ENCODE measurements at places on chromosomes 6 and 20.

DNA sequence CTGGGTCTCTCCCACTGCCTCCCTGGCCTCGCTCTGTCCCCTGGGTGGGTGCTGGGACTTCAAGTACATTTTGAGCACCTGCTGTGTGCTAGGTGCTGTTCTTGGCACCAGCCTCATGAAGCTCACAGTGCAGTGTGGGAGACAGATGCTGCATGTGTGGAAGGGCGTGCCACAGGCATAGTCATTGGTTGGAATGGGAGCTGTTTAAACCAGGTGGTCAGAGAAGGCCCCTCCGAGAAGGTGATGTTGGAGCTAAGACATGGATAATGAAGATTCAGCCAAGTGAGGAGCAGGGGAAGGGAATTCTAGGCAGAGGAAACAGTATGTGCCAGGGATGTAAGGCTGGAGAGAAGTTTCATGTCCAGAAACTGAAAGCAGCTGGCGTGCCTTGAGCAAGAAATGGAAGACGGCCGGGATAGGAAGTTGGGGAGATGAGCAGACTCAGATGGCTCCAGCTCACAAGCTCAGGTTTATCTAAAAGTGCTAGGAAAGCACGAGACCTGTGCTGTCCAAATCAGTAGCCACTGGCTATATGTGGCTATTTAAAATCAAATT is 9.9 kb downstream of the LPIN3 start:
- DNase-seq: no peak

- no peak for DNase-seq
These were observed 46.4 kb downstream of the LRFN2 start for GRCh38 chr6:40540790-40541189.

- DNase-seq: no peak
These were observed 199.0 kb downstream of the SAMD5 start for GRCh38 chr6:147707524-147707923.

DNA sequence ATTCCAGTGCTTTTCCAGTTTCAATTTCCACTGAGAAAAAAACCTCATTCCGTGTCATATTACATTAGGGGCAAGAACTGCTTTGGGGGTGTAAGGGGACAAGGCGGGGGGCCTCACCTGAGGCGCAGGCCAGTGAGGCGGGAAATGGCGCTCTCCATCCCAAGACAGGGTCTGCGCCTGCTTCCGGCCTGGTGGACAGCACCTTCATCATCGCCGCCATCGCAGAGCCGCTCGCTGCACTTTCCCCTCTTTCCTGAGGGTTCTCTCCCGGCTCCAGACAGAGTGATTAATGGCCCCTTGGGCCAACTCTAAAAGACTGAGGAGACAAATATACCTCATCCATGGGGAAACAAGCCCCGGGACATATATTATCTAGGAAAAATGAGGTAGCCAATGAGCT is 270.0 kb upstream of the SOX4 start:
- no peak for DNase-seq

DNA sequence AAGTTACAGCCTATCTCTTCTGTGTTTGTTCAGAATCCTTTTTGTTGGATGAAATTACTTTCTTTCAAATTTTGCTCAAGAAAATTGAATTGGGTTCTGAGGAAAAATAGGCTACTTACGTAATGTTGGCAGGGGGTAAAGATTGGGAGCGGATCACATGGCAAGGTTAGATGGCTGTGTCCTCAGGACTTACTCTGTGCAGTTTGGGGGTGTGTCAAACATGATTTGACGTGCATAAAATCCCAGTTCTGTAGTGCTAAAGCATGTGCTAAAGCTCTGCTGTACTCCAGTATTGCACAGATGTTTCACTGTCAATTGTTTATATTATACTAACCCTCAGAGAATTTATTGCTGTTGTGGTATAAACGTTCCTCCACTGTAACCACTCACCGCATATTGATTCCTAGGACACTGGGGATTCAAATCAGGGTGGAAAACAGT is 2.6 kb downstream of the NT5E start:
- DNase-seq: peak; percentile 93

- peak; percentile 85 for DNase-seq
These were observed 203.7 kb downstream of the NFATC2 start for GRCh38 chr20:51338692-51339440.

GRCh38 chr6:22906091-22906549 is 336.8 kb downstream of the HDGFL1 start:
- DNase-seq: peak; percentile 45

DNA sequence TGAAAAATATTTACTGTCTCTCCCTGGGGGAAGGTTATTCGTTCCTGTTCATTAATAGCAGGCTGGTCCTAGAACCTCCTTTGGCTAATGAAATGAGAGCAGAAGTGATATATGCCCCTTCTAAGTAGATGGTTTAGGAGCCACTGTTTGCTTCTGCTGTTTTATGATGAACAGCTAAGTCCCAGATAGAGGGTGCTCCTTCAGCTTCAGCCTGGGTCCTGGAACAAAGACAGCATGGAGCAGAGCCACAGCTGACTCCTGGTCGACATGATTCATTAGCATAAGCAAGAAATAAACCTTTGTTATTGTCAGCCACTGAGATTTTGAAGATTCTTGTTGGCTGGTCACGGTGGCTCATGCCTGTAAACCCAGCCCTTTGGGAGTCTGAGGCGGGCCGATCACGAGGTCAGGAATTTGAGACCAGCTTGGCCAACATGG is 47.8 kb upstream of the ARMC2 start:
- DNase-seq: peak; percentile 45

DNA sequence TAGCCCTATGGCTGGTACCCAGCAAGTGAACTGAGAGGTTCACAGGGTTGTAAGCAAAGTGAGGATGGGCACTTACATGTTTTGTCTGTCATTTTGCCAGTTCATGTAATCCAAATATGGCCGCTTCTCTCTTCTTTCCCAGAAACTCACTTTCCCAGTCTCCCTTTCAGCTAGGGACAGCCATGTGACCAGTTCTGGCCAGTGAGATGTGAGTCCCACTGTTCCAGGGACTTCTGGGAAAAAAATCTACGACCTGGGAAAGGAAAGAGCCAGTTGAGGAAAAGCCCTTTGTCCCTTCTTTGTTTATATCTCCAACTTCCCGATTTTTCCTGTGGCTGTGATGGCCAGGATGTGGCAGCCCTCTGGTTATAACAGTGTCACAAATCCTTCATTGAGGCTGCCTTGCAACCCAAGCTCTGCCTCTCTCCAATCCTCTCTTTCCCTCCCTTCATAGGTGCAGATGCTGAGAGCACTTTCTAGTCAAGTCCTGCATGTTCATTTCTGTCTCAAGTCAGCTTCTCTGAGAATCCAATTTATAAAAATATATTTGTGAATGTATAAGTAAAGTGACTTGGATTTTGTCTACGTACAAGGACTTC is 148.6 kb upstream of the ZFP64 start:
- DNase-seq: peak; percentile 1

- no peak for DNase-seq
These were observed 411.5 kb downstream of the PKHD1 start for GRCh38 chr6:51675922-51676275.

GRCh38 chr20:10853176-10853575 is 179.4 kb upstream of the JAG1 start:
- DNase-seq: peak; percentile 27

DNA sequence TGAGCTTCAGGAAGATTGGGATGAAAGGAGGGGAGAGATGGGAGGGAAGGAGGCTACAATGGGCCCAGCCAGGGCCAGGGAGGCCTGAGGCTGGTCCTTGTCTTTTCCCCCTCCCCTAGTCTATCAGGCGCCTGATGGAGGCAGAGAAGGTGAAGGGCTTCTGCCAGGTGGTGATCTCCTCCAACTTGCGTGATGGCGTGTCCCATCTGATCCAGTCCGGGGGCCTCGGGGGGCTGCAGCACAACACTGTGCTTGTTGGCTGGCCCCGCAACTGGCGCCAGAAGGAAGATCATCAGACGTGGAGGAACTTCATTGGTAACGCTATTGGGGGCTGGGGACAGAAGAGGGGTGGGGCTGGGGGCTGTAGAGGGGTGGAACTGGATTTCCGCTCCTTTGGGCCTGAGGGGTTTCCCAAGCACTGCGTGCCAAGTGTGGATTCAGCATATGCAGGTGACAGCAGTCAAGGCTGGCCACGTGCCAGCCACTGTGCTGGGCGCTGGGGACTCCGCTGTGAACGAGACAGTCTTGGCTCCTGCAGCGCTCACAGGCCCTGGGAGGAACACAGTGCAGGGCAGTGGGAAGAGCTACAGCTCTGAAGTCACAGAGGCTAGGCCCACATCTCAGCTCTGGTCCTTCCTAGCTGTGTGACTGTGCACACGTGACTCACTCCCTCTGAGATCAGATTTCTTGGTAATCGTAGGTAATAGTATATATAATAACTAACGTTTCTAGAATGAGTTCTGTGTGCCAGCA is 22.7 kb downstream of the SLC12A5 start:
- DNase-seq: no peak

- DNase-seq: no peak
These were observed 26.8 kb upstream of the BCAS1 start for GRCh38 chr20:54097236-54097529.

DNA sequence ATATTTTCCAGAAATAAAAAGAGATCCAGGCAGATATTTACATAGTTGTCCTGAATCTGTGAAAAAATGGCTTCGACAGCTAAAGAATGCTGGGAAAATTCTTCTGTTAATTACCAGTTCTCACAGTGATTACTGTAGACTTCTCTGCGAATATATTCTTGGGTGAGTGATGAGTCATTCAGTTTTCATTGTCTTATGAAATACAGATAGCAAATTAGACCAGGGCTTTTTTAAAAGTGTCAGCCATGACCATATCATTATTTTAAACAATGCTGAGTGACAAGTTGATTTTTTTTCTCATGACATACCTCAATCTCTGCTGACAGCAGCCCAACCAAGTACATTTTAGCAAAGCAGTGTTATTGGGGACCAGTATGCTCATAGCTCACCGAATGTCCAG is 32.8 kb downstream of the TSPYL4 start:
- DNase-seq: peak; percentile 30

DNA sequence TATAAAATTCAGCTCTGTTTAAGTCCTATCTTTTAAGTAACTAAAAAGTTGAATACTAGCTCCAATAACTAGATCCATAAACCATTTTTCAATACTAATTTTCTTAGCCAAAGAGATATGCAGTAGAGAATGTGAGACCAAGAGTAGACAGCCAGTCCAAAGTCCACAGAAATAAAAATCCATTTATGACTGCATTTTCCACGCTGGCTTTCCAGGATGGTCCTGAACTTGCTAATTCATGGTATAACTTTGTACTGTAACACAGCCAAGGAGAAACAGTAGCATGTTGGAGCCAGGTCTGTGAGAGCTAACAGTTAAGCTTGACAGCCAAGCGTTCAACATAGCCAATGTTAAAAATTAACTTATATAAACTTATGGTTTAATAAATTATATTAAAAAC is 156.2 kb downstream of the GMPR start:
- no peak for DNase-seq

DNA sequence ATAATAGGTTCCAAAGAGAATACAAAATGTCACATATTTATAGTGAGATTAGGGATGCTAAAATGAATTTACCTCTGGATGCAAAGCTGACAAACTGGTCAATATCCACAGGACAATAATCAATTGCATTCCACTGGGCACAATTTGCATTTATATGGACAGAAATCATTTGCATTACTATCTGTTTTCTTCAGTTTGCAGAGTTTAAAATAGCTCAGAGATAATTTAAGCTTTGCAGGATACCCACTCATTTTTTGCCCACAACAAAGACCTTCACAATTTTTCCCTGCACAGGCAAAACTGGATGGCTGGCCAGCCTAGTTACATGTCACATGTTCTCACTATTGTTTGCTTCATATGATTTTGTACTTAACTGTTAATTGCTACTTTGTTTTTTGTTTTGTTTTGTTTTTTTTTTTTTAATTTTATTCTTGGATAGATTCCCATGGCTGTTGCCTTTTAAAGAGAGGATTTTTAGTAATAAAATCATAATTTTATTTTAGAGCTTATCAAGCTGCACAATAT is 483.5 kb downstream of the UTRN start:
- DNase-seq: no peak

- DNase-seq: no peak
These were observed 7.6 kb upstream of the TREML2 start for GRCh38 chr6:41208439-41209106.

DNA sequence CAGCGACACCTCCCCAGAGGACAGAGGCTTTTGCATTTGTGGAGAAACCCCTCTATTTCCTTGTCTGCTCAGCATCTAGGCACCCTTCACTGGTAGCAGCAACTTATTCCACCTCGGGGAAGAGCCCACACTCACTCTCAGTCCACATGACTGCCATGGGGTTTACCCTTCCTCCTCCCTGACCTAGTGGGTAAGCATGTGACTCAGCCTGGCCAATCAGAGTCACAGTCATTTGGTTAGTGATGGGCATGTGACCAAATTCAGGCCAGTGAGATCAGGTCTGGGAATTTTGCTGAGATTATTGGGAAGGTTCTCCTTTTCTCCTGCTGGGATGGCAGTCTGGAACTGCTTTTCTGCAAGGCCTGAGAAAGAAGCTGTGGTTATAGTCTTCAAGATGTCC is 145.7 kb upstream of the PHACTR3 start:
- no peak for DNase-seq

- no peak for DNase-seq
These were observed 127.3 kb downstream of the ATXN1 start for GRCh38 chr6:16633961-16634360.

DNA sequence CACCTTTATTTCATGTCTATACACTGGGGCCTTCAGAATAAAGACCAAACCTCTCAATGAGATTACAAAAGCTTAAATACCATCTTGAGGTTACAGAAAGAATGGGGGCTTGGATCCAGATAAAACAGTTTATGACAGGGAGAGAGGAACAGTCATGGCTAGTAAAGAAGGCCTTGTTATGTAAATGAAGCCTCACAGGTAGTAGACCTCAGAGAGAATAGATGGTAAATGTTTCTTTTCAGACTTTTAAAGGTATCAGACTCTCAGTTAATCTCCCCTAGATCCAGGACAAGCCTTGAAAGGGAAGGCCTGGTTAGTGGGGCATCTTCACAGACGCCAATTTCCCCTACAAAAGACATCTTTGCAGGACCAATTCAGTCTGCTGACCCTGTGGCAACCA is 1325.6 kb downstream of the HACE1 start:
- no peak for DNase-seq

- DNase-seq: no peak
These were observed 43.8 kb downstream of the ISM1 start for GRCh38 chr20:13264907-13265306.

DNA sequence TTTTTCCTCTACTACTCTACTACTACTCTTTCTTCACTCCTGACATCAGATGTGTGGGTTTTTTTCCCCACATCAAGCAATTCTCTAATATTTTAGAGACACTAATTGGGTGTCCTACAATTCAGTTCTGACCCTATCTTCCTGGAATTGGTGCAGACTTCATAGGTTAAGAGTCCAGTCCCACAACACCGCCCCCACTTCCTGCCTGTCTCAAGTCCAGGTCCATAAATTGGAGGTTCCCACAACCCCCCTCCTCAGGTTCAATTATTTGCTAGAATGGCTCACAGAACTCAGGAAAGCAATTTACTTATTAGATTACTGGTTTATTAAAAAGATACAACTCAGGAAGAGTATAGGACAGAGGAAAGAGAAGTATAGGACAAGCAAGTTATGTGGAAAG is 25.7 kb upstream of the SLC2A12 start:
- no peak for DNase-seq

Measured in fibroblast of mammary gland (primary cell).